CD4-positive, alpha-beta T cell treated with Interleukin-1 beta for 1 hour (primary cell): ENCODE measurements at places on chromosomes 7 and 10.
A peak's percentile ranks its signal among the peaks of the same experiment; 100 is the strongest.

- DNase-seq: no peak
Measured at GRCh38 chr10:33532901-33533300, 198.4 kb upstream of the NRP1 start.

DNA sequence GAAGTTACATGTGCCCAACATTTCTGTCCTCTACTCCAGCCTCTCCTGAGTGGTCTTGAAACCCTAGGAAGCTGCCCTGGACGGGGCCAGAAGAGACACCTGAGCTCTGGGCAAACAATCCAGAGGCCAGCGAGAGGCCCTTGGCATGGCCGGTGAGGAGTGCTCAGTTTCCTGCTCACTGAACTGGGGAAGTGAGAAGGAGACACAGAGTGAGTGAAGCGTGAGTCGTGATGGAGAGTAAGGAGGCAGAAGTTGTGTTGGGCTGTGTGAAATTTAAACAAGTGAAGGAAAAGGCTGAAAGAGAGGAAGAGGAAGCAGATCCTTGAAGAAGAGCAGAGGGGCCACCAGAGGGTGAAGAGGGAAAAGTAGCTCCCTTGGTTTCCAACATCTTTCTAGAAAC, 73.2 kb downstream of the WNT2 start:
- no peak for DNase-seq

- DNase-seq: no peak
Measured at GRCh38 chr10:112953174-112954159, 3.4 kb downstream of the TCF7L2 start.

DNA sequence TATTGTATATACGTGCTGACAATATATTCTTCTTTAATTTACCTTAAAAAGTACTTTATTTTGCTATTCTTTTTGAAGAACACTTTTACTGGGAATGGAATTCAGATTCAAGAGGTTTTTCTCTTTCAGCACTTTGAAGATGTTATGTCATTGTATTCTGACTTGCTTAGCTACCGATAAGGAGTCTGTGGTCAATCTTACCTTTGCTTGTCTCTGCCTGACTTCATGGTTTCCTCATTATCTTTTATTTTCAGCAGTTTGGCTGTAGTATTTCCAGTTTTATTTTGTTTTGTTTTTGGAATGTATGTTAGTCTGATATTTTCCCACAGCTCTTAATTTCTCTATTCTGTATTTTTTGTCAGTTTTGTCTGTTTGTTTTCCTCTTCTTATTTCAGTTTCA, 187.9 kb upstream of the SMIM30 start:
- no peak for DNase-seq

GRCh38 chr7:112937651-112938415, 147.6 kb upstream of the TMEM168 start:
- DNase-seq: no peak

DNA sequence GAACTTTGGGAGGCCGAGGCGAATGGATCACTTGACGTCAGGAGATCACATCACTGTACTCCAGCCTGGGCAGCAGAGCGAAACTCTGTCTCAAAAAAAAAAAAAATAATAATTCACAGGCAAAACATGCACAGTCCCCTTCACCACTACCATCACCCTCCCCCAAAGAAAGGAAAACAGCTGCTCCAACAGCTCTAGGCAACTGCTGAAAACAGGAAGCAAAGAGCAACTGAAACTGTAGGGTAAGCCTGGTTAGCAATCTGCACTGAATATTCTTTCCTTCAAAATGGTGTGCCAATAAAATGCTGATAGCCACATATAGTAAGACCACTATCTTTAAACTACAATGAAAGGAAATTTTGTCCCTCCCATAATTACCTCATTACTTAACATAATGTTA, 11.8 kb downstream of the NT5C2 start:
- peak; percentile 45 for DNase-seq

- DNase-seq: no peak
Measured at GRCh38 chr7:22174574-22174953, 182.4 kb downstream of the RAPGEF5 start.

DNA sequence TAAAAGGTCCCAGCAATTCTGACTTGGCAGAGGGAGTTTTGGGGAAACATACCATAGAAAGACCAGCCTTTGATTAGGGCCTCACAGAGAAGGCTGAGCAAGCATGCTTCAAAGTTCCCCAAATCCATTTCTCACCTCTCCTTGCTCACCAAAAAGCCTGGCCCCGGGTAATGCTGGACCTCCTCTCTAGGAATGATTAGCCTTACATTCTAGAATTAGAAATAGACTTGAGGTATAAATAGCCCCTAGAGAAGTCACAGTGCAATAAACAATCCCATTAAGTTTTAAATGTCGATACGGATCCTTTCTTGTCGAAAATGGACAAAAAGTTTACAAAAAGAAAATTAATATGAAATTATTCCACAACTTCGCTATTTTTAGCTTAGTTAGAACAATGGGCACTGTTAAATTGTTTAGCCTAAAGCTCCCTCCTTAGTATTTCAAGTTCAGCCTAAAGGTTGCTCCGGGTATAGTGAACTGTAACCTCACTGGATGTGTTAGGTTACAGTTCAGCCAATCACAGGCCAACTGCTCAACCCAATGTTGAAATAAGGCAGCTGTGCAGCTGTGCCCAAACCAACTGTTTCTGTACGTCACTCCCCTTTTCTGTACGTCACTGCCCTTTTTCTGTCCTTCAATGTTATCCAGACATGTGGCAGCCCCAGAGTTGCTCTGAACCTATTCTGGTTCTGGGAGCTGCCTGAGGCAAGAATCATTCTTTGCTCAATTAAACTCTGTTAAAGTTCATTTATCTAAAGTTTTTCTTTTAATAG, 7.9 kb upstream of the GSDME start:
- DNase-seq: no peak

- DNase-seq: no peak
Measured at GRCh38 chr7:81526971-81527370, 242.9 kb downstream of the HGF start.

DNA sequence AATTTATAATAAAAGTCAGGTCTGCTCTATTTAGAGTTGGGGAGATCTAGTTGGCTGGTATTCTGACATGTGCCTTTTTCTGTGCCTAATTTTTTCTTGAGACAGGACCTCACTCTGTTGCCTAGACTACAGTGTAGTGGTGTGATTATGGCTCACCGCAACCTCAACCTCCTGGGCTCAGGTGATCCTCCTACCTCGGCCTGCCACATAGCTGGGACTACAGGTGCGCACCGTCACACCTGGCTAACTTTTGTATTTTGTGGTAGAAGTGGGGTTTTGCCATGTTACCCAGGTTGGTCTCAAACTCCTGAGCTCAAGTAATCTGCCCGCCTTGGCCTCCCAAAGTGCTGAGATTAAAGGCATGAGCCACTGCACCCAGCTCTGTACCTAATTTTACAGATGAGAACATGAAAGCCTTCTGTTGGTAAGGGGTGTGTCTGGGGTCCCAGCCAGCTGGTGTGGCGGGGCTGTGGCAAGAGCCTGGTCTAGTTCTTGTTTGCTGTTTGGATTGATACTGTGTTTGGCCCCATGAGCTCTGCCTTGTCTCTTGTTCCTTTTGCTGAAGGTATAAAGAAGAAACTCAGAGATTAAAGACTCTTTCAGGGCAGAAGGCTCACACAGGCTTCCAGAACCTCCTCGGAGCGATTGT, 31.4 kb downstream of the POR start:
- no peak for DNase-seq

- DNase-seq: no peak
Measured at GRCh38 chr7:140674899-140675701, 2.4 kb downstream of the ADCK2 start.

DNA sequence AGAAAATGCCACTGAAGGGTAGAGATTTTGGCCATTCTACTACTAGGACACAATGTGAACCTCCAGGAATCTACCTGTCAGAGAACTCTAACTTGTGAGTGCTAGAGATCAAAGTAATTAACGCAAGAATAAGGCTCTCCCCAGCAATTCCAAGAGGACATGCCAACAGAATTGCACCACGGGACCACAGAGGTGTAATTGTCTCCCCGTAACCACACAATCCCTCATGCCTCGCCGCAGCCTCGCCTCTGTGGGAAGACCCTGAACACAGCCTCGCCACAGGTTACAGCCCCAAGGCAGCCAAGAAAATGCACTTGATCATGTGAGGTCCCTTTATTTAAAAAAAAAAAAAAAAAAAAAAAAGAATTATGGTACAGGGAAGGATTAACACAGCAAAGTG, 29.5 kb downstream of the CDCA7L start:
- no peak for DNase-seq

DNA sequence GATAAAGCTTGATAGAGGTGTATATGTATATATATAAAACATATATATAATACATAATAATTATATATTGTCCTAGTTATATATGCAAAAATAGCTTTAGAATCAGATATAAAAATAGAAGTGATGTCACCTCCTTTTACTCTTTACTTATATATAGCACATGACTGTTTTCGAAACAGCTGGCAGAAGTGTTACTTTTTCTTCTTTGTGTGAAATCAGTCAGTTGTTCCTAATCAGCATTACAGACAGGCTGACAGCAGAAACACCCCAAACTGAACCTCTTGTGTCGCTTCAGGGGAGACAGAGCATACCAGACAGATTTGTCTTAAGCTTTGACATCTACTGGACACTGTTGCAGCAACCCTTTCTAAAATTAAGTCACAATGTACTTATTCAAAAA, 684.9 kb upstream of the CELF2 start:
- DNase-seq: no peak

- DNase-seq: no peak
Measured at GRCh38 chr10:71975087-71975870, 11.1 kb downstream of the CHST3 start.

GRCh38 chr10:89303161-89303560, 1.3 kb downstream of the IFIT2 start:
- DNase-seq: no peak

DNA sequence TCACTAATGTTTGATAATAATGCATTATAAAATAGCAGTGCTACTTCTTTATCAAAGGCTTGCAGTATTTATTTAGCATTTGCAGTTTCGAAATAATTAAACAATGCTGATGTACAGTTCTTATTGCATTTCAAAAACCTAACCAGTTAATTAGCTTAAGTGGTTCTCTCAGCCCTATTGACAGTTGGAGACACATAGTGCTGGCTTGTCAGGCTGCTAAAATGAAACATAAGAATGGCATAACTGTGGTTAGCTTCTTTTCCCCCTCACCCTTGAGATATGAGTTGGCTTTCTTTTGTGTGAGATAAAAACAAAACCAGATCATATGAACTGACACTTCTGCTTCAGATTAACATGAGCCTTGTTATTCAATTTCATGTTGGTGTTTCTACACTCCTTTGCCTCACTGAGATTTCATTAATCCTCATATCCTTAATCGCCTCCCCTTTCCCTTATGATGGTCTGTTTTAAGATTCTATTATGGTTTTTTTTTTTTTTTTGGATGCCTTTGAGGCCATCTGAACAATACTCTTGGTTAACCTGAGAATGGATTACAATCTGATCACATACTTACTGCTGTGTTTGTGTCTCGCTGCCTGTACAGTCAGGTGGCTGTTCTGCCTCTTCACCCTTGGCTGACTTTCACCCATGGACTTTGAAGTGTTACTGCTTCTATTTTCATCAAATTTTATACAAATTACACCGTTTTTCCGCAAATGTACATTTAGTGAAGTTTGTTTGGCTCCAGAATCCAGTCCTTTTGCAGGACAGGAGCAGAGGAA, 108.0 kb downstream of the SDK1 start:
- no peak for DNase-seq

- no peak for DNase-seq
Measured at GRCh38 chr7:54141576-54141975, 400.6 kb upstream of the VSTM2A start.

DNA sequence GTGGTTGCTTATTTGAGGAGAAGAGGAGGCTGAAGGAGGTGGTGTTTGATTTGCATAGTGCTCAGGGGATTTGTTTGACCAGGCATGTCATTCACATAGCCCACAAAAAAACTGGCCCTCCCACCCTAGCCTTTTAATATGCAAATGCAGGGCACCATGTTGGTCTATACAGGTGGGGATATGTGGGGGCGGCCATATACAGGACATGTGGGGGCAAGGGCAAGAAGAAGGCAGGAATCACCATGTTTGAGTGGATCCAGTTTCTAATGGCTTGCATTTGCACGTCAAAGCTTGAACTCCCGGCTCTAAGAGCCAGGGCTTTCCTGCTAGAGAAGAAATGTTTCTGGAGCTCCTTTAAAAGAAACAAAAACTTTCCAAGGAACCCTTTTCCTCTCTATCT, 541.0 kb downstream of the ZWINT start:
- DNase-seq: no peak

GRCh38 chr7:14521183-14521582, 381.4 kb downstream of the DGKB start:
- DNase-seq: no peak

GRCh38 chr7:143002106-143002505, 24.8 kb downstream of the OR9A2 start:
- no peak for DNase-seq

DNA sequence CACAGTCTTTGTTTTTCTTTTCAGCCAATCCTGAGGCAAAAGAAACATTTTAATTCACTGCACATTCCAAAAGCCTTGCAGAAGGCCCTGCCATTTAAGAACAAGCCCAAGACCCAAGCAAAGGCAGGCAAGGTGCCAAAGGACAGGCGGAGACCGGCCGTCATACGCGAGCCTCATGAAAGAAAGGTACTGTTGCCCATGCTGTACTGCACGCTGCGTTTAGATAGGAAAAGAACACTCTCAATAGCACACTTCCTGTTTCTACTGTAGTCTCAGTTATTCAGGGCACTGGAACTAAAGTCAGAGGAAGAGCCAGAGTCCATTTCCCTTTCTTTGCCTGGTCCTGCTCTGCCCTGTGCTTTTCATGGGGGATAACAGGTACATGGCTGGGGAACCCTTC, 47.6 kb downstream of the BMS1 start:
- no peak for DNase-seq

DNA sequence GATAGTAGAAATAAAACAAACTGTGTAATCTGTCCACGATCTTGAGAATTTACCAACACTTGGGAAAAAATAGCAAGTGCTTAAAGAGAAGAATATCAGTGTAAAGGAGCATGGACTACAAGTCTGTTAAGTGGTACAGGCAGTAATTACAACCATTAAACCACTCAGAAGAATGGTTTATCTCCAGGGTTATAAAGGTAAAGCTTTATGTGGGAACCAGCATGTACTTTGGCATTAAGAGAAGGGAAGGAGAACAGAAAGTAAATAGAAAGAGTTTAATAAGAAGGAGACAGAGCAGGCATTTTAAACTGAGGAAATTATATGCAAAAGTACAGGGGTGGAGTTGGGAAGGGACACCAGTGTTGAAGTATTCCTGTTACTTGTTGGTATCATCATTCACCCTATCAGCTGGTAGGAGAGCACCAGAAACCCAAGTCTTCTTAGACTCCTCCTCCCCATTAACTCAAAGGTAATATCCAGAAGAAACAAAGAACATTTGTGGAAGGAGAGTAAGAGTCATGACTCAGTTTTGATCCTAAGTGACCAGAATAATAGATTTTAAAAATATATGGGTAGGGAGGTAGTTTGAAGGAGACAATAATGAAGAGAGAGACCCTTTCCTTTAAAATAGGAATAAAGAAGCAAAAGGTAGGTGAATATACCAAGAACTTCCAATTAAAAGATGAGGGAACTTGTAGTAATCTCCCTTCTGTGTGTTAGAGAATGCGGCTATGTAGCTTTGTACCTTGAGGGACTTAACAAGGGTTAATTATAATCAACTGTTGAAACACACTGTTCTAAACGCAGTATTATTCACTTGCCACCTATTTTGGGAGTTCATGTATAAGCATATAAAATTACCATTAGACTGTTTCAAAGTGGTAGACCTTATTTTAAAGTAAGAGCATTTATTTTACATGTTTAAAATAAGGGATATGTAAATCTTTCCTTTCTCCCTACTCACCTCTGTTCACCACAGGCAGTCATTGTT, 92.1 kb upstream of the STRIP2 start:
- DNase-seq: no peak
